ENCODE measurements at places on chromosomes 2 and 18.

- no peak for DNase-seq
Observed at GRCh38 chr18:53907921-53908320, 316.5 kb downstream of the MBD2 start.

DNA sequence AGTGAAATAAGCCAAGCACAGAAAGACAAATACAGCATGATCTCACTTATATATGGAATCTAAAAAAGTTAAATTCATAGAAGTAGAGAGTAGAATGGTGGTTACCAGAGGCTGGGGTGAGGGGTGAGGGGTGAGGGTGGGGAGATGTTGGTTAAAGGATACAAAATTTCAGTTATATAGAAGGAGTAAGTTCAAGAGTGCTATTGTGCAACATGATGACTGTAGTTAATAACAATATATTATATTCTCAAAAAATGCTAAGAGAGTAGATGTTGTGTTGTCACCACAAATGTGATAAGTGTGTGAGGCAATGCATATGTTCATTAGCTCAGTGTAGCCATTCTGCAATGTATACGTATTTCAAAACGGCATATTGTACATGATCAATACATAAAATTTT lies 26.4 kb upstream of the GULP1 start:
- DNase-seq, result no peak

- no peak for DNase-seq
Observed at GRCh38 chr2:183179156-183179555, 54.9 kb downstream of the NUP35 start.

- no peak for DNase-seq
Observed at GRCh38 chr2:174465327-174465726, 21.5 kb downstream of the GPR155 start.

All from activated CD4-positive, alpha-beta T cell treated with anti-CD3 and anti-CD28 coated beads for 48 hours (primary cell).